Kidney capillary endothelial cell (primary cell): ENCODE measurements at places on chromosomes 7 and 10.

- no peak for DNase-seq
Measured at GRCh38 chr10:79472951-79473350, 27.5 kb upstream of the ZCCHC24 start.

DNA sequence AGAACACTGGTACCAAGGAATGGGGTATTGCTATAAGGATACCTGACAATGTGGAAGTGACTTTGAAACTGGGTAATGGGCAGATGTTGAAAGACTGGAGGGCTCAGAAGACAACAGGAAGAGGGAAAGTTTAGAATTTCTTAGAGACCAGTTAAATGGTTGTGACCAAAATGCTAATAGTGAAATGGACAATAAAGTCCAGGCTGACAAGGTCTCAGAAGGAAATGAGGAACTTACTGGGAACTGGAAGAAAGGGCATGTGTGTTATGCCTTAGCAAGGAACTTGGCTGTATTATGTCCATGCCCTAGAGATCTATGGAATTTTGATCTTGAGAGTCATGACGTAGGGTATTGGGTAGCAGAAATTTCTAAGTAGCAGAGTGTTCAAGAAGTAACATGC lies 38.0 kb downstream of the FAM149B1 start:
- no peak for DNase-seq

DNA sequence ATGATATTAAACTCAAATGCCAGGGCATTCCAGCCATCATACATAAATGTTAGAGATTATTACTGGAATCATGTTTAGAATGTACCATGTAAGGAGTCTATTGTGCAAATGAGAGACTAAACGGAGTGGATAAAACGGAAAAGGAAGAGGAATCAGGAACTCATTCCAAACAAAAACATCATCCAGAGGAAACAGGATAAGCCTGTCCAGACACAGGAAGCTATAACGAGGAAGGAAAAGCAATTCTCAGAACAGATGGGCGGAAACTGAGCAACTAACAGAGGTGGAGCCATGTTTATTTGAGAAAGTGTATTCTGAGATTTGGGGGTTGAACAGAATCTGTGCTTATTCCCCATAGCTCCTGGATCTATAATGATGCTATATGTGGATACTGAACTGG lies 52.3 kb upstream of the TRIM24 start:
- DNase-seq, result peak; percentile 92

GRCh38 chr7:83155407-83155806 lies 7.3 kb downstream of the PCLO start:
- no peak for DNase-seq

DNA sequence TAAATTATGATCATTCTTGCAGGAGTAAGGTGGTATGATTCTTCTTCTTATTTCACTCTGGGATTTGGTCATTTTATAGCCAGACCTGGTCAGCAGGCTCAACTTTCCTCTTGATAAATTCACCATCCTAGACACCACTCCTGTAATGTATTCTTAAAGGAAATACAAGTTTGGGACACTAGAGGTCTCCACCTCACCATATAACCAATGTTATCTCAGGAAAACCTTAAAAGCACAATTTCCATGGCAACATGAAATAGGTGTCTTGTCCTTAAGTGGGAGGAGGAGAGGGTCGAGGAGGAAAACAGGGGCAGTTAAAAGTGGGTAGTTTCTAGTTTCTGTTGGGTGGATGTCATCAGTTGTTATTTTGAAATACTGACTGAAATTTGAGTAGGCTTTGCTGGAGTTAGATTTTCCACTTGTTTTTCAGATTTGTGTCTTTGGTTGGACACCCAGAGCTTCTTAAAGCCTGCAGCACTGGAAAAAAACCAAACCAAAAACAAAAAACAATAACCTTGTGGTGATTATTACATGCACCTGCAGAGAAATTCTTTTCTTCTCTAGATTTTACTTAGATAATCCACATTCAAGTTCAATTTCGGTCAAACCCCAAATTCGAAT lies 163.1 kb downstream of the PRKCQ start:
- peak; percentile 49 for DNase-seq
